ENCODE measurements at places on chromosomes 1 and 21. TPM values are rescaled to one million over a fixed set of nuclear protein-coding genes. Genes with fewer than 3 reads are reported as not detected.
A peak's percentile ranks its signal among the peaks of the same experiment; 100 is the strongest.

- no peaks in the 10 kb centered on the region for H3K27me3 ChIP-seq
- peak overlapping the region; percentile 87 for H3K27ac ChIP-seq
These were observed 883 bp downstream of the LAMTOR2 start for GRCh38 chr1:156055281-156056048.

DNA sequence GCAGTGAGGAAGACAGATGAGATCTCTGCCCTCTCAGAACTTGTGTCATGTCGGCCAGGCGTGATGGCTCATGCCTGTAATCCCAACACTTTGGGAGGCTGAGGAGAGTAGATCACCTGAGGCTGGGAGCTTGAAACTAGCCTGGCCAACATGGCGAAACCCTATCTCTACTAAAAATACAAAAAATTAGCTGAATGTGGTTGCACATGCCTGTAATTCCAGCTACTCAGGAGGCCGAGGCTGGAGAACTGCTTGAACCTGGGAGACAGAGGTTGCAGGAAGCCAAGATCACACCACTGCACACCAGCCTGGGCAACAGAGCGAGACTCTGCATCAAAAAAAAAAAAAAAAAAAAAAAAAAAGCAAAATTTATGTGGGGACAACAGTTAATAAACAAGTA is 40.9 kb upstream of the RALGPS2 start:
- no peak overlapping the region for H3K4me3 ChIP-seq
- no peak for DNase-seq
- no peaks in the 10 kb centered on the region for H3K36me3 ChIP-seq
- no peak overlapping the region for H3K27ac ChIP-seq
- no peaks in the 10 kb centered on the region for H3K4me1 ChIP-seq

GRCh38 chr1:181104790-181105133 is 16.3 kb downstream of the IER5 start:
- H3K4me1 ChIP-seq = no peaks in the 10 kb centered on the region
- H3K27me3 ChIP-seq = no peaks in the 10 kb centered on the region
- H3K27ac ChIP-seq = peak overlapping the region; percentile 22

GRCh38 chr1:217522277-217522676 is 108.6 kb downstream of the GPATCH2 start:
- no peaks in the 10 kb centered on the region for H3K27me3 ChIP-seq
- no peaks in the 10 kb centered on the region for H3K36me3 ChIP-seq
- no peak for DNase-seq
- no peaks in the 10 kb centered on the region for H3K4me1 ChIP-seq
- H3K4me3 ChIP-seq = no peak overlapping the region

DNA sequence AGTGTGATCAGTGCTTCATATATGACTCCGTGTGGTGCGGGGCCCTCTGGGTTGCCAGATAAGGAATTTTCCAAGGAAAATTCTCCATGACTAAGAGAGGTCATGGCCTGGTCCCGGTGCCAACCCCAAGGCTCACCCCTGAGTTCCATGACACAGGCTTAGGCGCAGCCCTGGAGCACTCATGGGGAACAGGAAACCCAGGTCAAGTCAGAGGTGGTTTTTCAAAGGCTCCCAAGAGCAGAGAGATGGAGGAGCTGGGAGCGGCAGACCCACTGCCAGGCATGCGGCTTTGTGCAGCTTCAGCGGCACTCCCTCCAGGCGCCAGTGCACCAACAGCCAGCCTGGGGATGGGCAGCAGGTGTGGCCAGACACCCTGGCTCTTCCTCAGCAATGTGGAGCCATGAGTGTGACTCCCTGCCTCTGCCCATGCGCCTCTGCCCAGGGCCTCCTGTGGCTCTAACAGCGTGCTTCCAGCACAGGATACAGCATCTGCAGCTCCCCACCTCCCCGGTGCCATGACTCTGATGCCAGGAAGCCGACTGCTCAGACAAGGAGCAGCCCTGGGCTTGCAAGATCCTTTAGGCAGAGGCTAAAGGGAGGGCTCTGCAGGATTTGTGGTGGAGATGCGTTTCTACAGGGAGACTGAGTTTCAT is 47.3 kb downstream of the GPR161 start:
- no peaks in the 10 kb centered on the region for H3K36me3 ChIP-seq
- no peak for DNase-seq
- H3K4me3 ChIP-seq = no peak overlapping the region
- no peaks in the 10 kb centered on the region for H3K27me3 ChIP-seq
- peaks cover 12% of the 10 kb centered on the region for H3K4me1 ChIP-seq

DNA sequence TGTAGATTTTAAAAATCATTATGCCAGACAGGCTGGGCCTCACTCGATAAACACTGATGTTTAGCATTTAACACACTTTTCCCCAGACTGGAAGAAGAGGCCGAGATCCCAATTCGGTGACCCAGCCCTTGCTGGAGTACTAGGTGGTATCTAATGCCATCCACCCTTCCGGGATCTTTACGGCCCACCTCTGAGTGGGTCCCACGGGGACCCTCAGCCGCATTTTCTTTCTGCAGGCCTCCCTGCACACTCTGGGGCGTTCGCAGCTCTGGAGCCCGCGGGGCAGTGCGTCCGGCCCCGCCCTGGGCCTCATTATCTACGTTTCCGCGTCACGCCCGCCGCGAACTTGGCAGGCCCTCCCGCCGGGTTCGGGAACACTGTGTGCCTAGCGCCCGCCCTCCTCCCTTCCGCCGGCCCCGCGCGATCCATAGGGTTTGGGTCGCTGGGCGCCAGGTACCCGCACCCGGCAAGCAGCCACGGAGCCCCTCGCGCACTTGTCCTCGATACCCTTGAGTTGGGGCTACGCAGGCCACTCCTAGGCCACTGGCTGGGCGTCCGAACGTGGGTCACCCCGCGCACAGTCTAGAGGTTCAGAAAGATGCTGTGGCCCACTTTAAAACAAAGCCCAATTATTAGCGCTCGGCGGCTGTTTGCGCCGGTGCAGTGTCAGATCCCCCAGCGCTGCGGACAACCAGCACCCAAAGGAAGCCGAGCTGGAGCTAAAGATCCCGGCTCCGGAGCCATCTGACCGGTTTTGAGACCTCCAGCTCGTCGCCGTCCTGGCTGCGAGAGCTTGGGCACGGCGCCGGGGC is 950 bp upstream of the EVA1C start:
- peaks cover 38% of the 10 kb centered on the region for H3K27me3 ChIP-seq
- DNase-seq = peak; percentile 68
- no peaks in the 10 kb centered on the region for H3K4me1 ChIP-seq
- peak overlapping the region; percentile 50 for H3K4me3 ChIP-seq
- H3K27ac ChIP-seq = peak overlapping the region; percentile 99
- H3K36me3 ChIP-seq = no peaks in the 10 kb centered on the region

DNA sequence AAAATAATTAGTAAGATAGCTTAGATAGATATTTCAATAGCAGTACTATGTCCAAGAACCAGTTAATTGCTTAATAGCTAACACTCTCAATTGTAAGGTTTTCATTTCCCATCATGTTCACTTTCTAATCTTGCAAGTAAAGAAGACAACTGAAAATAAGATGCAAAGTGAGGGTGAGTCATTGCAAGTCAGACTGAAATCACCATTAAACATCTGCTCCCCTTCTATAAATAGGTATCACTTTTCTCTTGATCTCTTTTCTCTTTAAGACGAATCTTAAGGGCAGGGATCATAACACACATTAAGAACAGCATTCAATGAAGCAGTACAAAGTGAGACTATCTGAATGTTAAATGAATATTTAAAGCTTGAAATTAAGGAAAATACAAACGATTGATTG is 40.4 kb downstream of the UBR4 start:
- no peaks in the 10 kb centered on the region for H3K4me1 ChIP-seq
- H3K4me3 ChIP-seq = no peak overlapping the region
- H3K27me3 ChIP-seq = no peaks in the 10 kb centered on the region
- peaks cover 49% of the 10 kb centered on the region for H3K36me3 ChIP-seq
- no peak overlapping the region for H3K27ac ChIP-seq

- H3K4me1 ChIP-seq = no peaks in the 10 kb centered on the region
- no peak overlapping the region for H3K27ac ChIP-seq
- H3K36me3 ChIP-seq = no peaks in the 10 kb centered on the region
- H3K27me3 ChIP-seq = no peaks in the 10 kb centered on the region
These were observed 388.6 kb upstream of the NEGR1 start for GRCh38 chr1:72670902-72671301.

- no peak overlapping the region for H3K27ac ChIP-seq
- DNase-seq = no peak
- no peak overlapping the region for H3K4me3 ChIP-seq
- H3K4me1 ChIP-seq = no peaks in the 10 kb centered on the region
- H3K36me3 ChIP-seq = no peaks in the 10 kb centered on the region
These were observed 121.4 kb upstream of the RUNX3 start for GRCh38 chr1:25051504-25051903.

DNA sequence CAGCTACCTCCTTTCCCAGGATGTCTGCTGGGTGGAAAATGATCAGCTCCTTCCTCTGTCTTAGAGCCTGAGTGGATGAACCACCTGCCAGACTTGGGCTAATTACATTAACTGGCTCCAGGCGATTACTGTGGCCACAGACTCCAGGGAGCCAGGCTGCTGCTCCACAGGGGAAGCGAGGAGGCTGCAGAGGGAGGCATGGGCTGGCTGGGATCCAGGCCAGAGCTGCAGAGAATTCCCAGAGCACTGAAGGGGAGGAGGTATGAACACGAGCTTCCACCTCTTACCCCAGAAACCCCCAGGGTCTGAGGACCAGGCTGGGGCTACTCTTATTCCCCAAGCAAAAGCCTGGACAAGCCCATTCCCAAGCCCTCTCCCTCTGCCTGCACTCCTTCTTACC is 136.0 kb upstream of the KLHDC7A start:
- H3K27me3 ChIP-seq = no peaks in the 10 kb centered on the region
- H3K27ac ChIP-seq = no peak overlapping the region
- H3K36me3 ChIP-seq = no peaks in the 10 kb centered on the region
- H3K4me3 ChIP-seq = no peak overlapping the region
- DNase-seq = no peak

GRCh38 chr1:229342656-229343569 is at the start of gene CCSAP:
CCSAP (minus strand) TSS chr1:229343047; CDS start chr1:229342465, 582 bp downstream.
- peak; percentile 83 for DNase-seq
- H3K4me3 ChIP-seq = peak within 1 kb of the TSS; percentile 44
- peaks cover 7% of the 10 kb centered on the region for H3K4me1 ChIP-seq

DNA sequence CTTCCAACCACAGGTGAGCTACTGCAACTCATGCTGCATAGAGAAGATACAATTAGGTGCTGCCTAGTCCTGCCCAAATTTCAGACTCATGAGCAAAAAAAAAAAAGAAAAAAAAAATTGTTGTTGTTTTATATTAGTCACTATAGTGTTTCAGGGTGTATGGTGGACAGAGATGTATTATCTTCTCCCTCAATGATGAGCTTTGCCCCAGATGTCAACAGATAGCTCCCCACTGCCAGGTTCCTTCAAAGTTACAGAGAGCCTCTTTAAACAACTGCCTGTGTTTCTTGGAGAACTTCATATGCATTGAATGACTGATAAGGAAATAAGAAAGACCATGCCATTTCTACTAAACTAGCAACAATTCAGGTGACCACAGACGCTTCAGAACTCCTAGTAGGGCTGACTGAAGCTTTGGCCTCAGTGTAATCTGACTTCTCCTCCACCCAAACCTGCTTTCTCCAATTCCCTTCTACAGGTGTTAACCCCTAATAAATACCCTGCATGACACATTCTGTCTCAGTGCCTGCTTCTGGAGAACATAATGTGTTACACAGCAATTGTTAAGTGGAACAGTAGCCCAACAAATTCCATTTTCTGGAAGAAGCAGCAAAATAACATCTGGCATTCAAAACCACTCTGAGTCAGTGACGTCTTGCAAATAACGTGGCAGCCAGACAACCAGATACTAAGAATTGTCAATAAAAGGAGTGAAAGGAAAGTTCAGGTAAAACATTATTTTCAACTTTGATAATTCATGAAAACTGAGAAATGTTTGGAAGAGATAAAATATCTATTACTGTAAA is 147.7 kb downstream of the CDC42BPA start:
- H3K4me1 ChIP-seq = no peaks in the 10 kb centered on the region
- peaks cover 2% of the 10 kb centered on the region for H3K36me3 ChIP-seq
- H3K27me3 ChIP-seq = no peaks in the 10 kb centered on the region
- H3K4me3 ChIP-seq = no peak overlapping the region

GRCh38 chr1:219587801-219588561 is 24.9 kb downstream of the ZC3H11B start:
- no peaks in the 10 kb centered on the region for H3K36me3 ChIP-seq
- no peak for DNase-seq
- no peaks in the 10 kb centered on the region for H3K27me3 ChIP-seq
- H3K4me3 ChIP-seq = no peak overlapping the region
- no peak overlapping the region for H3K27ac ChIP-seq

DNA sequence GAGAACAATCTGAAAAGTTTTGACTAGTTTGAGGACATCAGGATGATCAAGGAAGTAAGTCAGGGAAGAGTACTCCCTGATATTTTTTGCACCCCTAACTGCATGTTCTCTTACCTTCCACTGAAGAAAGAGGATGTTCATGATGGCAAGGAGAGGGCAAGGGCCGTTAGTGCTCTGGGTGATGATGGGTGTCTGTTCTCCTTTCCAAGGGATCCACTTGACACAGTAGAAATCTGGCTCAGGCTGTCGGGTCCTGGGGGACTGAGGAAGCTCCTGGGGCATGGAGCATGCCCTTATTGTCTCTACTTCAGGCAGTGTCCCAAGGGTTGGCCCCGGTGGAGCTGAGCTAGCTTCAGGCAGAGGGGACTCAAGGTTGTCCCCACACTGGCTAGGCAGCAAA is 4.7 kb downstream of the MINDY1 start:
- no peak overlapping the region for H3K4me3 ChIP-seq
- no peak for DNase-seq
- H3K27me3 ChIP-seq = no peaks in the 10 kb centered on the region
- H3K4me1 ChIP-seq = no peaks in the 10 kb centered on the region
- H3K36me3 ChIP-seq = peaks cover 7% of the 10 kb centered on the region

DNA sequence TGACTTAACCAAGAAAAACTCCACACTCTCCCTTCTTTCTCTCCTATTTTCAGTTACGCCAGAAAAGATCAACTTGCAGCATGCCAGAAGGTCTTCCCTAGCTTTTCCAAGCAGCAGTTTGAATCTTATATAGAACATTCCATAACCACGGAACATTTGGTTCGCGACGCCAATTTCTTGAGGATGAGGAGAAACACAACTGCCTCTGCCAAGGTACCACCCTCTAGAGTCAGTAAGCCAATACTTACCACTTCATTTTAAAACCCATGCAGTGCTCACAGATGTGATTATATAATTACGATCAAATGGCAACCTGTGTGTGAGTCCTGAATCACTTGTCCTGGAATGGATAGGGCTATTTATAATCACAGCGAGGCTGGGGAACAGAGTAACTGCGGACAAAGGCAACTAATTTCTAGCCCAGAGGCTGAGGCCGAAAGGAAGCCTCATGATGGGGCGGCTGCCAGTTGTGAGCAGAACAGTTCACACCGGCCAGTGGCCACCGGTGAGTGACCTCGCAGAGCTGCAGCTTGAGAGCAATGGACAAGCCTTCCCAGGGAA is 43.2 kb upstream of the BACE2 start:
- no peak overlapping the region for H3K4me3 ChIP-seq
- DNase-seq = no peak
- H3K36me3 ChIP-seq = no peaks in the 10 kb centered on the region
- no peak overlapping the region for H3K27ac ChIP-seq

DCST2 gene
- 1.9 TPM for polyA plus RNA-seq

HAPLN2 gene
- polyA plus RNA-seq = 12.5 TPM

SLC22A15 gene
- 0.88 TPM for polyA plus RNA-seq

ITLN2 gene
- polyA plus RNA-seq = 318 TPM

SELL gene
- polyA plus RNA-seq = 1.8 TPM

TFAP2E gene
- polyA plus RNA-seq = not detected

LRRN2 gene
- polyA plus RNA-seq = 3.1 TPM

SLAMF8 gene
- 4.4 TPM for polyA plus RNA-seq

MCOLN3 gene
- polyA plus RNA-seq = 1.2 TPM
